Omental fat pad (tissue), 4 donors: ENCODE measurements at places on chromosomes 3 and 15. TPM values are rescaled to one million over a fixed set of nuclear protein-coding genes. Genes with fewer than 3 reads are reported as not detected.

DNA sequence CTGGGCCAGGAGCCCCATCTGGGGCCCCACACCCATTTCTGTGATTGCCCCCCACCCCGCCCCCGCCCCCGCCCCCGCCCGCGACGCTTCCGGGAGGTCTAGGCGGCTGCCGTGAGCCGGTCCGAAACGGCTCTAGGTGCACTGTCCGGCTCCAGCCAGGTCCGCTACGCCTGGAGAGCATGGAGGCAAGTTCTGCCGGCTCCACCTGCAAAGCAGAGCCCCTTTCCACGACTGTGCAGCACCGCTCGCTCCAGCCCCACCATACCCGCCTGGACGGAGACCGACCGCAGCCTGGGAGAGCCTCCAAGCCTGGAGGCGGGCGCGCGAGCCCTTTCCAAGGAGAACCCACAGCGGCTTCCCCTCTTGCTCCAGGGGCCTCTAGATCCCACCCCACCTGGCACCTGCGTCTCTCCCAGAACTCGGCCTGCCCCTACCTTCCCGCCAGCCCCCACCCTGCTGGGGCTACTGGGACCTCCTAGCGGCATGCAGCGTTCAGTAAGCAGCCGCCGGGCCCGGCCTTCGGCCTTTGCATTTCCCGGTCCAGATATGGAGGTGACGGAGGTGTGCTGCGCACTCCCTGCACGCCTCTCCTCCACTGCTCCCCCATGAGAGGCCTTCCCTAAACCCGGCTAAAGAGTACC lies 66.2 kb downstream of the KLF13 start:
- DNase-seq, result no peak

- DNase-seq, result no peak
Measured at GRCh38 chr3:158531334-158531733, 39.7 kb upstream of the MLF1 start.

GRCh38 chr3:62211675-62212429 lies 161.5 kb downstream of the FEZF2 start:
- no peak for DNase-seq

DNA sequence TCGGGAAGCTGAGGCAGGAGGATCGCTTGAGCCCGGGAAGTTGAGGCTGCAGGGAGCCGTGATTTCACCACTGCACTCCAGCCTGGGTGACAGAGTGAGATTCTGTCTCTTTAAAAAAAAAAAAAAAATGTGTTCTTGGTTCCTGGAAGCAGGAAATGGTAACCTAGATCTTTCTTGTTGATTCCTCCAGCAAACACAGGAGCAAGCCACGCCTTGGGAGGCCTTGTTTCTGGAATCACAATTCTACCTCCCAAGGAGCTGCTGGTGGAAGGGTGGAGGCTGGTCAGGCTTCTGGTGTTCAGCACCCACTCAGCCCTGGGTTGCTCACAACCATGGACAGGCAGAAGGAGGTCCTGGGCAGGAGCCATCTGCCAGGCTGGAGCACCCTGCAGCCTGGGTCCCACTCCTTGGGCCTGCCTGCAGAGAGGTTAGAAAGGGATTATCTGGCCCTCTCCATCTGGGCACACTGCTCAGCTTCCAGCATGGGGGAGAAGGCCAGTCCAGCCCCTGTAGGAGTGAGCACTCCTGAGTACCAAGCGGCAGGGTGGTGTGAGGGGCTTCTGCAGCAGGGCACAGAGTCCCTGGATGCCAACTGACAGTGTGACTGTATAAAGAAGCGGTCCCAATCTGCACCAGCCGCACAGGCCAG lies 65.6 kb downstream of the ABTB1 start:
- no peak for DNase-seq

The CACNA2D3 gene
- total RNA-seq, result 6.1 TPM

DNA sequence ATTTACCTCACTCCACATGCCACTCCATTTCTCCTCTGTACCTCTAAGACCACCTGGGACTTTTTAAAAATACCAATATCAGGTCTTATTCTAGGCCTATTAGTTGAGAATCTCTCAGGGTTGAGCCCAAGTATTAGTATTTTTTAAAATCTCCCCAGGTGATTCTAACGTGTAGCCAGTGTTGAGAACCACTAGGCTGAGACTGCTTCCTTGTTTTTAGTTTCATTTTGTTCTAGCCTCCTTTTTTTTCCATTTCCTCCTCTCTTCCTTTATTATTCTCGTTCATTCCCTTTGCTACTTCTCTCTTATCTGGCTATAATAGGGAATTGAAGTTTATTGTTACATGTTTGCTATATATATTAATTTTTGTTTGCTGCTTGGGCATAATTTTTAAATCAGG lies 217.8 kb upstream of the CD96 start:
- DNase-seq, result no peak

The AHSG gene
- not detected for total RNA-seq

DNA sequence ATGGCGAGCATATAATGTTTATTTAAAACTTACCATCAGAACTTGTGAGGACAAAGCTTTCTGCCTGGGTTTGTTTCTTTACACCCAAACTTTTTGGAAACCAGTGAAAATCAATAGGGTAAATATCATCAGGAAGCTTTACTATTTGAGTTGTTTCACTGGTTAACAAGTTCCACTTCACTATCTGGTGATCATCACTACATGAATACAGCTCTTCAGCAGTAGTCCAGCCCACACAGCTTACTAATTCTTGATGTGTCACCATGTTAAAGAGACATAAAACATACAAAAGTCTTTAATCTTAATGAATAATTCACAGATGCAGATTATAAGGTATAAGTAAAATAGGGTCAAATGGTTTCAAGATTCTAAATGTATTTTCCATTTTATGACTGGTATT lies 17.6 kb downstream of the IFT80 start:
- no peak for DNase-seq

GRCh38 chr3:197212290-197212689 lies 86.1 kb downstream of the DLG1 start:
- no peak for DNase-seq

DNA sequence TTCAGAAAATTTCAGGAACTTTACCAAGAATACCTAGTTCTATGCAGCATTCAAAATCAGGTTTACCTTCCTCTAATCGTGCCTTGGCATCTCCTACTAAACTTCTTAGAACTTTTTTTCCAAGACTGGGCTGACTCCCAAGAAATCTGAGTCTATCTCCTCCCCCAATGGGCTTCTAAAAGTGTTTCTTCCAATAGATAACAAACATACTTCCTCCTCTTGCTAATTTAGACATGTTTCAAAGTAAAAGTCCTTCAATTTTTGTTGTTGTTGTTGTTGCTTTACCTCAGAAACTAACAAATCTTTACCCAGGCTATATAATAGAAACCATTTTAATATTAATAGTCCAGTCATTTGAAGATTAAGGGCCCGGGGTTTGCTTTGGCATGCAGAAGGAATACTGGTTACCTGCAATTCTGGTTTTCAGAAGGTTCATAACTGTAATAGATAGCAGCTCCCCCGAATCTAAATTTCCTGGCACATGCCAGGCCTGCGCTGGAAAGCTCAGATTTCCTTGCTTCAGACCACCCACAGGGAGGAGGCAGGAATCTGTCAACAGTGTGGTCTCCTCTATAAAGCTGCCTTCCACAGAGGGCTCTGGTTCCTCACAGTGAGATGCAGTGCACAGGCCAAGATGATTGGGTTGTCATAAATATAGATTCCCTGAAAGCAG lies 188.7 kb downstream of the THRB start:
- DNase-seq, result no peak

DNA sequence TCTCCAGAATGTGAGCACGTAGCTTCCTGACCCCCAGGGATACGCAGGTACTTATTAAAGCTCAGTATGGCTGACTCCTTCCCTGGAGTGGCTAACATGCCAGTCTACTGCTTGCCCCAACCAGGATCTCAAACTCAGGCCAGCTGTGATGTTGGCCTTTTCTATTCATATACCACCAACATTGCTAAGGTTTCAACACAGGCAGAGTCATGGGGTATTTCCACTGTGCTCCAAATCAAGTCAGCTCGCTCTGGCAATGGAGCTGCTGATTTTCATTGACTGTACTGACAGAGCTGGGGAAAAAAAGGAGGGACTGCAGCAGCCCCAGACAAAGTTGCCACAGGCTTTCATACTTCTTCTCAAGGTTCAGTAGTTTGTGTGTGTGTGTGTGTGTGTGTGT lies 87.0 kb downstream of the CFAP20DC start:
- no peak for DNase-seq

The EAF2 gene
- 8.9 TPM for total RNA-seq

DNA sequence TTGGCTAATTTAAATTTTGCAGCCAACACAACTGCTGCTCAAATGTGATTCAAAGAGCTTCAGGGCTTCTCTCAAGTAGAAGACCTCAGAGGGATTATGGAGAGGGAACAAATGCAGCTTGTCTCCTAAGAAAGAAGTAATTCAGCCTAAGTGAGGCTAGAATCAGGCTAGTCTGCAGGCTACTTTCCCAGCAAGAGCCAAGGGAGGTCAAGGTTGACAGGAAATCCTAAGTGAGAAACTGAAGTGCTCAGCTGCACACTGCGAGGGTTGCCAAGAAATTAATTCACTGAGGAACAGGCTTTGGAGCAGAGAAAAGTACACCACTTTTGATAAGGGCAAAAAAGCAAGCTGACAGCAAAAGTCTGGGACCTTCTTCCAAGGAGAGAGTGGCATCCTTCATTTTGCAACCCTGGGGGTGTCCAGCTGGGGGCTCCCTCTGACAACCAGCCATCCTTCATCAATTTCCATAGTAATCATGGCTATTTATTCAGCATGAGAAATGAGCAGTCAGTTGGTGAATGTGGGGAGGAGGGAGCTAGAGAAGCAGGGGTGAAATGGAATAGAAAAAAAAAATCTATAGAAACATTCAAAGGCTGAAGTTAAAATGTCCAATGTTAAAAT lies 646.4 kb upstream of the ADAMTS9 start:
- no peak for DNase-seq

GRCh38 chr3:171072432-171072831 lies 45.9 kb upstream of the SLC2A2 start:
- DNase-seq, result no peak

The WDR76 gene
- 2.8 TPM for total RNA-seq

- no peak for DNase-seq
Measured at GRCh38 chr15:89024418-89024817, 63.8 kb upstream of the ABHD2 start.

DNA sequence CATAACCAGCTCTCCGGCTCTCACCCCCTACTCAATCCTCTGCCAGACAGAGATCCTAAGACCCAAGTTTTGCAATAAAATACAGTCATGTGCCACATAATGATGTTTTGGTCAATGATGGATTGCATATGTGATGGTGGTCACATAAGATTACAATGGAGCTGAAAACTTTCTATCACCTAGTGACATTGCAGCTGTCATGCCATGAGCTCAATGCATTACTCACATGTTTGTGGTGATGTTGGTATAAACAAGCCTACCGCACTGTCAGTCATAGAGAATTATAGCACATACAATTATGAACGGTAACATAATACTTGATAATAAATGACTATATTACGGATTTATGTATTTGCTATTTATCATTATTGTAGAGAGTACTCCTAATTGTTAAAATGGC lies 26.9 kb upstream of the SAMMSON start:
- no peak for DNase-seq

DNA sequence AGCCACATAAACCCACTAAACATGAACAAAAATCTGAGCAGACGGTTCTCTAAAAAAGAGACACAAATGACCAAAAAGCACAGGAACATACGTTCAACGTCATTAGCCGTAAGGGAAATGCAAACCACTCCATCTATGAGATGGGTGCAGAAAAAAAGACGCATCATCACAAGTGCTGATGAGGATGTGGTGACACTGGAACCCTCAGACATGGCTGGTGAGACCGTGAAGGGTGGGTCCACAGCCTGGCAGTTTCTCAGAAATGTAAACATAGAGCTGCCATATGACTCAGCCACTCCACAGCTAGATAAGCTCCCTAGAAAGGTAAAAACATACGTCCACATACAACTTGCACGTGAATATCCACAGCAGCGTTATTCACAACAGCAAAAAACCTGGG lies 23.3 kb downstream of the PCSK6 start:
- no peak for DNase-seq

GRCh38 chr3:18372786-18373405 lies 52.2 kb downstream of the SATB1 start:
- DNase-seq, result no peak

DNA sequence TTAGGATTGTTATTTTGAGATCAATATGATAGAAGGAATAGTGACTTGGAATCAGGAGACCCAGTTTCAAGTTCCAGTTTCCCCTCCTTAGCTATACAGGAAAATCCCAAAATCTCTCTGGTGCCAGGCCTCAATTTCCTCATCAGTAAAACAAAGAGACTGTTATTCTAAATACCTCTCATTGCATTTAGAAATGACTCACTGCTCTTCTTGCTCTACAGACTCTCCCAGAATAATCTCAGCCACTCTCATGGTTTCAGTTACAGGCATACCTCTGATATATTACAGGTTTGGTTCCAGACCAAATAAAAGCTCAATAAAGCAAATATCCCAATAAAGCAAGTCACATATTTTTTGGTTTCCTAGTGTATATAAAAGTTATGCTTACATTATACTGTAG lies 28.3 kb downstream of the IMPG2 start:
- no peak for DNase-seq
